ENCODE measurements at places on chromosomes 1 and 21. TPM values are rescaled to one million over a fixed set of nuclear protein-coding genes. Genes with fewer than 3 reads are reported as not detected.

- no peak overlapping the region for H3K4me3 ChIP-seq
- no peak overlapping the region for H3K27ac ChIP-seq
- no peaks in the 10 kb centered on the region for H3K36me3 ChIP-seq
- no peak for DNase-seq
- no peaks in the 10 kb centered on the region for H3K4me1 ChIP-seq
Measured at GRCh38 chr1:61138921-61139774, 56.8 kb downstream of the NFIA start.

DNA sequence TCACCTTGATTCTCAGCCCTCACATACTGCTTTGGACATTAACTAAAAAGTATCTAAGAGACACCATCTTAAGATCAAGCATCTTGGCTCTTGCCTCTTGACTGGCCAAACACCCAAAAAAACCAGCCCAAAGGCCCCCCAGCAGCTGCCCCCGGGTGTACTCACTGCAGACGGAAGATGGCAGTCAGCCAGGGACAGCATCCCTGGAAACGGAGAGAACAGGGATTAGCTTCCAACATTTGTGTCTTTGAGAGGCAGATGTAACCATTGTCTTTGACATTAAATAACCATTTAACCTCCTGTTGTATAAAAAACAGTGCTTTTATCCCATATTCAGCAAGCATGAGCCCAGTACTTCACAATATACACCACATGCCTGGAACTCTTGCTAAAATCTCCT lies 11.3 kb downstream of the TMEM63A start:
- no peak for DNase-seq
- no peak overlapping the region for H3K27ac ChIP-seq
- H3K27me3 ChIP-seq: no peaks in the 10 kb centered on the region
- H3K4me1 ChIP-seq: peaks cover 6% of the 10 kb centered on the region
- peaks cover 23% of the 10 kb centered on the region for H3K36me3 ChIP-seq

Gene RXRG
- total RNA-seq: not detected

Gene GSTM2
- 23.3 TPM for total RNA-seq

DNA sequence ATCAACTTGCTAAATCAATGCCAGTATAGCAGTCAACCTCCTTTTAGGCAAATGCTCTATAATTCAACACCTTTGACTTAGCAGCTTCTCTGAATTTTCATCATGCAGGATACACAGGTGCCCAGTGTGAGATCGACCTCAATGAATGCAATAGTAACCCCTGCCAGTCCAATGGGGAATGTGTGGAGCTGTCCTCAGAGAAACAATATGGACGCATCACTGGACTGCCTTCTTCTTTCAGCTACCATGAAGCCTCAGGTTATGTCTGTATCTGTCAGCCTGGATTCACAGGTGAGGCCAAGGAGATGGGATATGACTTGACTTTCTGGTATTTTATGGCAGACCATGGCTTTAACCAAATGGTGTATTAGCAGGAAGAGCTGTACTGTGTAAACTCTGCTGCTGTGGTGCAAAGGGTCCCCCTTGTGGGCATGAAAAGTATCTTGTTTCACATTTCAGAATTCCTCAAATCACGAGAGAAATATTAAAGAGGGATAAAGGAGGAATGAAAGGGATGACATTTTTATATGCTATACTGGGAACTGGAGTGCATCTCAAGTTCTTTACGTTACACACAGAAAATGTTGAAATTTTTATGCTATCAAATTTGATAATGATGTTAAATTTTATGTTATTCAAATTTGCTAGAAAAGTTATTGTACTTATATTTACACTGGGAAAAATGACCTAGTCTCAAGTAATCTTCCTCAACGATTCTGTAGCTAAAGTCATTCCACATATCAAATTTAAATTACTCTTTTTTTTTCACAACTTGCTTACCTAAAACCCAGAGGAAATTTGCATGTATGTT lies 88.9 kb downstream of the CRB1 start:
- H3K4me1 ChIP-seq: no peaks in the 10 kb centered on the region
- no peak overlapping the region for H3K27ac ChIP-seq
- H3K4me3 ChIP-seq: no peak overlapping the region

GRCh38 chr1:105686874-105687690 lies 1369.4 kb upstream of the PRMT6 start:
- H3K36me3 ChIP-seq: no peaks in the 10 kb centered on the region
- no peak for DNase-seq
- H3K4me1 ChIP-seq: no peaks in the 10 kb centered on the region
- H3K4me3 ChIP-seq: no peak overlapping the region
- no peaks in the 10 kb centered on the region for H3K27me3 ChIP-seq
- no peak overlapping the region for H3K27ac ChIP-seq

Gene REN
- not detected for total RNA-seq

DNA sequence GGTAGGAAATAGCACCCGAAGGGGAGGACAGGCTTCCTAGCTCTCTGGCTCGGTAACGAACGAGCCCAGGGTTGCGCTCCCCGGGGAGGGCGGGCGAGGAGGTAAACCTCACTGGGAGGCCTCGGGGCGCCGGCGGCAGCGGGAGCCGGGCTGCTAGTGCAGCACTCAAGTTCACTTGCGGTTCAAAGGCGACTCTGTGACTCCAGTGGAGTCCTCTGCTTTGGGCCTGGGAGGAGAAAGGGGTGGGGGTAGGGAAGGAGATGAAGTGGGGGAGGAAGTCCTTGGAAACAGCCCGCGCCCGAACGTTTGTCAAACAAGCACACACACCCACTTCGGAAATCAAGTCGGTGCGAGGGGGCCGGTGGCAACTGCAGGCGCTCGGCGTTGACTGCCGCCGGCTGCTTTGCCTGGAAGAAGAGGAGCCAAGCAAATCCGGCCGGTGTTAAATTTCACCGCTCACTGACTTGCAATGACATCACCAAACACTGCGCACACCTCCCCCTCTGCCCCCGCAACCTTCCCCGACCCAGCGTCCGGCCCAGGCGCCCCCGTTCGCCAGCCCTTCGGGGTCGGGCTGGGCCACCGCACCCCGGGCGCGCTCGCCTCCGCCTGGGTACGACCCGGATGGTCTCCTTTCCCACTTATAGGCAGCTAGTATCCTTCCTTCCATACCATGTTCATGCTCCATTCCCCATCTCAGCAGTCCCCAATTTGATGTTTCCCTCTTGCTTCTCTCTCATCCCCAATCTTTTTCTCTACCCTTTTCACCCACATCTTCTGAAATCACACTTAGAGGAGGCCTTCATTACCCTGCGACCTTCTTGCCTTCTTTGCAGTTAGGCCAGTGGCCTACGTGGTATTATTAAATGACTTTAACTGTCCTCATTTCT lies at the start of gene COL24A1:
COL24A1 (minus strand) TSS at position 207 of the 890 bp plus-strand sequence. CDS start 376 bp downstream, outside the sequence.
- H3K36me3 ChIP-seq: no peaks in the 10 kb centered on the region
- DNase-seq: no peak
- H3K27ac ChIP-seq: no peak within 1 kb of the TSS

DNA sequence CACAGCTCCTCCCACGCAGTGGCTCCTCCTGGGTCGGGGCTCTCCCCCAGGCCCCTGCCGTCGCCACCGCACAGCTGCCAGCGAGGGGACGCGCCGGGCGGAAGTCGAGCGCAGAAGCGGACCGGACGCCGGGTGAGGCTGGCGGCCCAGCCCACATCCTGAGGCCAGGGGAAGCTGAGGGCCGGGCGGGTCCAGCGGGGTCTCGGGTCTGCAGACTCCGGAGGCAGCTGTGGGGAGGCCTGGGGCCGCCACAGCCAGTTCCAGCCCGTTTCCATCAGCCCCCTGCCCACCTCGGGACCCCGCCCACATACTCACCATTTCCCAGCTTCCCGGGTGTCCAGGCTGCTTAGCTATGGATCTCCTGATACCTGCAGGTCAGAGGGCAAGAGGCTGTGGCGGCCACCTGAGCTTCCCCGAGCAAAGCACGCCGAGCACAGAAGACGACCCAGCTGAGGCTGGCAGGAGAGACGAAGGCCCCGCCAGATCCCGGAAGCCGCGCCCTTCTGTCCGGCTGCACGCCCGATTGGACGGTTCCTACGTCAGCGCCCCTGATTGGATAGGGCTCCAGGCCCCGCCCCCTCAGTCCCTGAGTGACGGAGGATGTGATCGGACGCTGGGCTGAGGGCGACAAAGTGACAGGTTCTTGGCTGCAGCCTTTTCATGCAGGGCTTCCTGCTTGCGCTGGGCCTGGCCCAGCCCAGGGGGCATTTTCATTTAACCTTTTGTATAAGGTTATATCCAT lies 38.7 kb upstream of the ZNF124 start:
- peak overlapping the region; percentile 66 for H3K4me3 ChIP-seq
- H3K36me3 ChIP-seq: no peaks in the 10 kb centered on the region
- H3K27ac ChIP-seq: peak overlapping the region; percentile 91
- DNase-seq: peak; percentile 87
- H3K4me1 ChIP-seq: peaks cover 21% of the 10 kb centered on the region

- H3K4me3 ChIP-seq: no peak overlapping the region
- H3K4me1 ChIP-seq: peaks cover 12% of the 10 kb centered on the region
- H3K36me3 ChIP-seq: peaks cover 13% of the 10 kb centered on the region
Measured at GRCh38 chr1:228143480-228144192, 3.6 kb downstream of the GUK1 start.

GRCh38 chr1:23567996-23568607 lies 8.8 kb upstream of the ID3 start:
- DNase-seq: no peak
- H3K27me3 ChIP-seq: no peaks in the 10 kb centered on the region
- no peaks in the 10 kb centered on the region for H3K36me3 ChIP-seq
- no peak overlapping the region for H3K27ac ChIP-seq

DNA sequence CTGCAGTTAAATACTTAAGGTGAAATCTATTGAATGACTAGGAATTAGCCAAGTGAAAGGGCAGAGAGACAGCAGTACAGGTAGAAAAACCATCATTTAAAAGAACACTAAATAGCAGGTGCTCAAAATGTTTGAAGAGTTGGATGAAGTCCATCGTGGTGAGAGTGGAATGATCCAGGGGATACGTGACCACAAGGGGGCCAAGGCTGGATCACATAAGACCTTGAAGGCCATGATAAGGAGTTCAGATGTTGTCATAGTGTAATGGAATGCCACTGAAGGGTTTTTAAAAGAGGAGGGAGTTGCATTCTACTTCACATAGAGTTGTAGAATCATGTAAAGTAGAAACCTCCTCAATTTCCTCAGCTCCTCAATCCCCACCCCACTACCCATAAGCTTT lies 34.8 kb upstream of the HOOK1 start:
- no peak for DNase-seq
- no peaks in the 10 kb centered on the region for H3K36me3 ChIP-seq
- no peaks in the 10 kb centered on the region for H3K4me1 ChIP-seq
- H3K4me3 ChIP-seq: no peak overlapping the region
- H3K27ac ChIP-seq: no peak overlapping the region
- no peaks in the 10 kb centered on the region for H3K27me3 ChIP-seq

- H3K4me3 ChIP-seq: no peak overlapping the region
- no peaks in the 10 kb centered on the region for H3K27me3 ChIP-seq
- no peaks in the 10 kb centered on the region for H3K36me3 ChIP-seq
- H3K4me1 ChIP-seq: no peaks in the 10 kb centered on the region
- no peak for DNase-seq
- H3K27ac ChIP-seq: no peak overlapping the region
Measured at GRCh38 chr1:20416706-20417105, 69.3 kb downstream of the CAMK2N1 start.

DNA sequence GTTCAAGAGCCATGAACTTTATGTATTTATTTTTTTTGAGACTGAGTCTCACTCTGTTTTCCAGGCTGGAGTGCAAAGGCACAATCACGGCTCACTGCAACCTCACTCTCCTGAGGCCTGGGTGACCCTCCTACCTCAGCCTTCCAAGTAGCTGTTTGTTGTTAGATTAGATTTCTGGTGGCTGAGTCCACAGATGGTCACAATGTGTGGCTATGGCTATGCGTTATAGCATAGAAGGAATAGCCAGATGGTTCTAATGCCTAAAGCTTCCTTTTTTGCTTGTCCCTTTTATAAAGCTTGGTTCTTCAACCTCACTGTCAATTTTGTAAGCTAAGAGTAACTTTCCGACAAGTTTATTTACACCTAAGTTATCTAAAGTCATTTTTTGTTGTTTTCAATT lies 62.3 kb upstream of the FMN2 start:
- H3K27ac ChIP-seq: no peak overlapping the region
- no peaks in the 10 kb centered on the region for H3K4me1 ChIP-seq
- no peaks in the 10 kb centered on the region for H3K27me3 ChIP-seq
- no peaks in the 10 kb centered on the region for H3K36me3 ChIP-seq
- no peak for DNase-seq
- H3K4me3 ChIP-seq: no peak overlapping the region

Gene BARHL2
- not detected for total RNA-seq

- H3K4me3 ChIP-seq: no peak overlapping the region
- no peak for DNase-seq
- H3K27me3 ChIP-seq: no peaks in the 10 kb centered on the region
- no peak overlapping the region for H3K27ac ChIP-seq
- no peaks in the 10 kb centered on the region for H3K36me3 ChIP-seq
Measured at GRCh38 chr1:117118137-117118536, 3.4 kb downstream of the TRIM45 start.

Gene LCE2D
- not detected for total RNA-seq

GRCh38 chr1:90175490-90176167 lies 180.7 kb downstream of the ZNF326 start:
- H3K36me3 ChIP-seq: no peaks in the 10 kb centered on the region
- H3K27me3 ChIP-seq: no peaks in the 10 kb centered on the region
- H3K4me3 ChIP-seq: no peak overlapping the region
- no peaks in the 10 kb centered on the region for H3K4me1 ChIP-seq
- DNase-seq: no peak

GRCh38 chr1:23473037-23473800 lies 10.8 kb downstream of the ASAP3 start:
- H3K27ac ChIP-seq: no peak overlapping the region
- no peak for DNase-seq
- H3K4me3 ChIP-seq: no peak overlapping the region
- H3K36me3 ChIP-seq: no peaks in the 10 kb centered on the region
- H3K27me3 ChIP-seq: 0 out of 2 replicates have a peak, but pooled peaks cover 2% of the 10 kb centered on the region

Gene SLC2A5
- total RNA-seq: 32.3 TPM

GRCh38 chr1:35269201-35269988 lies 886 bp downstream of the ZMYM4 start:
- no peaks in the 10 kb centered on the region for H3K36me3 ChIP-seq
- H3K4me3 ChIP-seq: peak overlapping the region; percentile 87
- peak overlapping the region; percentile 85 for H3K27ac ChIP-seq
- DNase-seq: no peak
- peaks cover 3% of the 10 kb centered on the region for H3K4me1 ChIP-seq

- no peaks in the 10 kb centered on the region for H3K4me1 ChIP-seq
- H3K36me3 ChIP-seq: no peaks in the 10 kb centered on the region
- no peak for DNase-seq
- H3K27ac ChIP-seq: no peak overlapping the region
Measured at GRCh38 chr1:172125812-172126430, 284.6 kb downstream of the DNM3 start.

- 0 out of 2 replicates have a peak, but pooled peaks cover 1% of the 10 kb centered on the region for H3K27me3 ChIP-seq
- no peaks in the 10 kb centered on the region for H3K4me1 ChIP-seq
- no peak overlapping the region for H3K27ac ChIP-seq
- DNase-seq: no peak
Measured at GRCh38 chr1:160127865-160128523, 12.4 kb downstream of the ATP1A2 start.

Measured in GM12878 (cell line).